ENCODE measurements at places on chromosomes 5 and 9. TPM values are rescaled to one million over a fixed set of nuclear protein-coding genes. Genes with fewer than 3 reads are reported as not detected.

DNA sequence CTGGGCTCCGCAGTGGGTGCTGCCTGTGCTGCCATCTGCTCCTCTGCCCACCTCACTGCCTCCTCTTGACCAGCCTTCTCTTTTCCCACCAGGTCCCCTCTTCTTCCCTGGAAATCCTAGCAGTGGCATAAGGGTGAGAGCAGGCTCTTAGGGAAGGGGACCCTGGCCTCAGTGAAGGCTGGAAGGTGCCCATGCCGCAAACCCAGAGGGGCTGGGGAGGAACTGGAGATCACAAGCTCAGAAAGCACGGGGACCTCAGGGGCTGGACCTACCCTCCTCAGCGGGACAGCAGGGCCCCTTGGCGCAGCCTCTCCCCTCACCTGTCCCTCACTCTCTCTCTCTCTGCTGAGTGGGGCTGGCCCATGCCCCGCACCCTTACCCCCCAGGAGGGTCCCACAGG lies 144.4 kb upstream of the IRX2 start:
- DNase-seq, result no peak

The PCDHA1 gene
- total RNA-seq, result 0.45 TPM

- DNase-seq, result no peak
These were observed 255.9 kb upstream of the ST8SIA4 start for GRCh38 chr5:101159006-101159405.

The GNA14 gene
- 0.06 TPM for total RNA-seq

DNA sequence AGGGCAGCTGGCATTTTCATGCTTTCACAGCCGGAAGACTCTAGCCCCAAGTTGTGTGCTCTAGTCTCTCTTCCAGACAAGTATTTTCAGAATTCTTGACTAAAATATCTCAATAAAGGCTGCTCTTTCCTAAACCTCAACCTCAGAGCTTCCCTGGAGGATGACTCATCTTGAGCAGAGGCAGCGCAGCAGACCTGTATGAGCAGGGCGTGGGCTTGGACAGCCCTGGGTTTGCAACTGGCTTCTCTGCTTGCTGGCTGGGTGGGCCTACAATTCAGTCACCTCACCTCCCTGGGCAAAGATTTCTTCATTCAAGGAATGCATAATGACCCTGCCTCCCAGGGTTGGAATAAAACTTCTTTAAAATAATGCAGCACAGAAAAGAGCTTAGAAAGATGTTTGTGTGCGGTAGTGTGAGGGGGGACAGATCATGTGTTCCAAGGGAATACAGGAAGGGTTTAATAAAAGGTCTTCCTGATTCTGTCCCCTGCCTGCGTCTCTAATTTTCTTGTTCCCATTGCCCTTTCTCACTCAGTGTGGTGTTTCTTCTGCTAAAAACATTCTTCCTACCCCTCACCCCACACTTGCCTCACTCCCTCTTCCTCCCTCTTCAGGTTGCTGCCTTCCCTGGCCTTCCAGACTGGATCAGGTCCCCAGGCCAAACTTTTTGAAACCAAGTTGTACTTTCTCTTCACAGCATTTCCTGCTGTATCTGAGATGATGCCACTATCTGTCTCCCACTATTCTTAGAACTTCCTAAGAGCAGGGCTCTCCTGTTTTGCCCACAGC lies 39.4 kb upstream of the MAP1B start:
- peak; percentile 80 for DNase-seq

The SOX30 gene
- total RNA-seq, result not detected

The TMEM174 gene
- total RNA-seq, result not detected

- no peak for DNase-seq
These were observed 41.8 kb downstream of the COL27A1 start for GRCh38 chr9:114196979-114197622.

DNA sequence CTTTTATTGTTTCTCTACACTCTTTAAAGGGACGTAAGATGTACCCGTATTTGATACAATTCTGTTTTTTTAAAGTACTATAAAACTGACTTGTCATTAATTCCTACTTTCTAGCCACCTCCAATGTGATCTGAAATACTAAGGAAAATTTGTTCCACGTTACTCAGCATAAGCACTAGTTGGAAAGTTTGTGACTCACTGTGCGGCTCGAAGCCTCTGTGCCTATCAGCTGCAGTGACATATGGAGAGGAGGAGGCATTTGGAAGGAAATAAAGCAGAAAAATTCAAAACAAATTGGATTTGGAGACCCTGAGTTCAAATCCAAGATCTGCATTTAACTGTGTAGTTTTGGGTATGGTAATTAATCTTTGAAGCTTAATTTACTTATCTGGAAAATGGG lies 339.3 kb downstream of the BRINP1 start:
- no peak for DNase-seq

- DNase-seq, result no peak
These were observed 19.3 kb downstream of the CORO2A start for GRCh38 chr9:98173181-98173580.

The ENTPD8 gene
- 0.08 TPM for total RNA-seq

- no peak for DNase-seq
These were observed 841.2 kb upstream of the DMAC1 start for GRCh38 chr9:8640761-8641160.

DNA sequence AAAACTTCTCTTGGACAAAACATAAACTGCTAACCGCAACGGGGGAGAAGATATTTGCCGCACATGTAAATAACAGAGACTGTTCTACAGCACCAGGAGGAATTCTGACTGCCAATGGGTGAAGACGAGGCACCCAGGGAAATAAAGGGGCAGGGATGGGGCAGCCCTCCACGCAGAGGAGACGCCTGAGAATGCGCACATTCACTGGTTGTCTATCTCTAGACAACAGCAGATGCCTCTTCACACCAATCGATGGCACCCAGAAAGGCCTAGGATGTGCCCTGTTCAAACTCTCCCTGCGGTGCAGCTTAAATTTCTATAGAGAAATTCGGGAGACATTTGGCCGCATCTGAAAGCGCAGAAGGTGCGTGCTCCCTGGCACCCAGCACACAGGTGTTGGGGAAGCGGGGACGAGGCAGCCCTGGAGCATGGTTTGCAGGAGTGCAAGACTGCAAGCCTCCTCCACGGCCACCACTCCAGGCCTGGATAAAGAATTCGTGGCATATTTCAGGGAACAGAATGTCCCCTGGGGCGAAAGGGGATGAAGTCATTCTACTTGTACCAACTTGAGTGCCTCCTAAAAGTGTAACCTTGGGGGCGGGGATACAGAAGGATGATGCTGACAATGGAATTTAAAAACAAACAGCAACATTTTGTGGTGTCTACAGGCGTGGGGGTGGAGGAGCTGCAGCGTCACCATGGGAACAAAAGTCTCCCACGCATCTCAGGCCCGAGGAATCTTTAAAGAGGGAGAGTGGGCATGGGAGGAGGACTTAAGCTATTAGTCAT lies 6.3 kb upstream of the IRX2 start:
- peak; percentile 83 for DNase-seq

GRCh38 chr5:150945486-150945885 lies 40.7 kb upstream of the ZNF300 start:
- DNase-seq, result no peak

GRCh38 chr9:84709056-84709455 lies 39.5 kb downstream of the NTRK2 start:
- peak; percentile 21 for DNase-seq

DNA sequence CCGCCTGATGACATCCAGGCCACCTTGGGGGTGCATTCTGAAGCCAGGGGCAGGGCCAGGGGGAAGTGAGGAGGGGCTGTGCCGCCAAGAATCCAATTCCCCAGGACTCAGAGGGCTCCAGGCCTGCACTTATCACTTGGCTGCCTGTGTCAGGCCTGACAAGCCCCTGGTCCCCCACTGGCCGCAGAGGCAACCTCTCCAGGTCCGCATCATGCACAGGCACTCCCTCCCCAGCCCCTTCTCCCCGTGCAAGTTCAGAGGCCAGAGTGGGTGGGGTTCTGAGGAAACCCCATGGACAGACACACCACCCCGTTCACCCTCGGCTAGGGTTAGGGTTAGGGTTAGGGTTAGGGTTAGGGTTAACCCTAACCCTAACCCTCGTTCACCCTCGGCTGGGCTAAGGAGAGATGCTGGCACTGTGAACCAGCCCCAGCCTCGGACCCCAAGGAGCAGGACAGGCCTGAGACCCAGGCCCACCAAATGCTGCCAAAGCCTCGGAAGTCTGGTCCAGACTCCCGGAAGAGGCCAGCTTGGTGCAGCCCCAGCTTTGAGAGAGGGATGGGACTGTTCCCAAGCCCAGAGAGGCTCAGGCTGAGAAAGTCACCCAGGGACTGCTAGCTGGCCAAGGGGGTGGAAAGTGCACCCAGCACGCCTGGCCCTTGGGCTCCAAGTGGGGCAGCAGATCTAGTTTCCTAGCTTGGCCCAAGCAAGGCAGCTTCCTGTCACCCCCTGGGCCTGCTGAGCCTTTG lies 4.9 kb downstream of the LCN2 start:
- no peak for DNase-seq

The PCDHB3 gene
- total RNA-seq, result 0.21 TPM

DNA sequence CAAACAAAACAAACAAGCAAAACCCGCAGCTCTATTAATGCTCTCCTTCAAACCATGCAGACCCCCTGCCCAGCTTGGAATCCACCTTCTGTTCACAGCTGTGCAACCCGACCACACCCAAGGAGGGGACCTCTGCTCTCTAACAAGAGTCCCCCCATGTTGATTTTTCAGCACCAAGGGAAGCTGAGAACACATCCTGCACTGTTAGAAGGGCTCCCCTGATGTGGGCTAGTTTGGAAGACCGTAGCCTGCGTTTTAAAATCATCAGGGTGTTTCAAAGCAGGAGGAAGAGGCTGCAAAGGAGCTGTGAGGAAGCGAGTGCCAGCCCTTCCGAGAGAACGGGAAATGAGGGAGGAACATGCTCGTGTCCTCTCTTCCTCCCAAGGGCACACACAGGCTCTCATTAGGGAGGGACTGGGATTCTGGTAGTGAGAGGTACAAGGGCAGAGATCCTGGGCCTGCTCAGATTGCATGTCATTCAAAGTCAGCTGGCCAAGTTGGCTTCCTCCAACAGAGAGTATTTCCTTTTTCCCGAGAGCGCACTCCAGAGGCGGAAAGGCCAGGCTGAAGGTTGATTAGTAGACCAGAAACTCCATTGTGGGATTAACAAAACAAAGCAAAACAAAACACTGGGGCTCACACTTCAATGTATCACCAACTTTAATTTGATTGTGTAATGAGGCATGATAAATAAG lies 185.9 kb downstream of the SEMA6A start:
- no peak for DNase-seq

GRCh38 chr5:73631500-73631899 lies 5.5 kb downstream of the ARHGEF28 start:
- DNase-seq, result no peak

- DNase-seq, result no peak
These were observed 641.5 kb upstream of the CDH10 start for GRCh38 chr5:25286319-25286718.

- DNase-seq, result no peak
These were observed 20.6 kb upstream of the PRDM6 start for GRCh38 chr5:123068368-123068938.

GRCh38 chr5:61177716-61178115 lies 15.4 kb upstream of the SMIM15 start:
- no peak for DNase-seq

The SPATA31D4 gene
- not detected for total RNA-seq

- DNase-seq, result peak; percentile 47
These were observed 46.8 kb upstream of the ANKRD55 start for GRCh38 chr5:56279979-56280378.

The ARHGEF39 gene
- total RNA-seq, result 16.9 TPM

DNA sequence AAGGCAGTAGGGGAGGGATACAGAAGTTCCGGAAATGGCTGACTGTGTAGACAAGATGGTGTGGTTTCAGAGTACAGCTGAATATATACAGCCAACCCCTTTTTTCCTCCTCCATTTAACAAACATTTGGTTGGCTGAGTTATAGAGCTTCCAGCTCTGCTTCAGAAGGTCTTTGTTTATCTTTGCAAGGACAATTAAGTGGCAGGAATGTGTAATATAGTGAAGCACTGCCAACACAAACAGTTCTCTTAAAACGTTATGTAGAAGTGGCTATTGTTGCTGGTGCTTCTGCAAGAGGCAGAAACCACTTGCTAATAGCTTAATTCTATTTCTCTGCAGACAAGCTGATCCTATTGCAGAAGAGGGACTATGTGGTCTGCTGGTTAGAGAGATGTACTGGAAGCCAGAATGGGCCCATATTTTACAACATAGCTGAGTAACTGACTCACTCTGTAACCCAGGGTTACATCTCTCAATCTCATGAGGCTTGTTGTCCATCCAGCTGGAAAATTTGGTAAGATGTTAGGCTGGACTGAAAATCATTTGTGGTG lies 62.7 kb upstream of the OSMR start:
- peak; percentile 100 for DNase-seq

DNA sequence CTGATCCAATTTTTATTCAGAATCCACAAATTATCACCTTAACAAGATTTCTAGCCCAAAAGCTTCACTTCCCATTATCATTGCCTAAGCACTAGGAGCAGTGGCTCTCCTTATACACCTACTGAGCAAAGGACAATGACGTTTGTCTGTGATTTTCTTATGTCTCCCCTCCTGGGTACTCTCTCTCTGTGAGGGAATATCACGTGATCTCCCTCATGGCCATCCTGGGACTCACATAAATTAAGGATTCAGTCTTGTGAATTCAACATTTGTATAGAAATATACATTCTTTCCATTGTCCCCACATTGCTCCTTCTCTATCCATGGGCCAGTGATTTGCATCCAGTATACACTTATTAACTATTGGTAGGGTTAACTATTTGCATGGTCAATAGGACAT lies 476.5 kb downstream of the PLK2 start:
- no peak for DNase-seq

DNA sequence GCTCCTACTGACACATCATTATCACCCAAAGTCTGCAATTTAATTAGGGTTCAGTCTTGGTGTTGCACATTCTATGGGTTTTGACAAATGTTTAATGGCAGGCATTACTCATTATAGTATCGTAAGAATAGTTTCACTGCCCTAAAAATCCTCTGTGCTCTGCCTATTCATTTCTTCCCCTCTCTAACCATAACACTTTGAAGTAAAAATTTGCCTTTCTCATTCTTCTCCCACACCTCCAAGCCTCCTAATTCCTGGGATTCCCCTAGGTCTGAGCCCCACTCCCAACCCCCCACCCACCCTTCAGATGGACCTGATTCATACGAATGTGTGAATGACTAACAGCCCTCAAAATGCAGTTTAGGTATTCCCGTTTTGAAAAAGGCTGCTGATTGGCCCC lies 18.4 kb downstream of the ENC1 start:
- no peak for DNase-seq

GRCh38 chr9:91603932-91604331 lies 180.3 kb upstream of the NFIL3 start:
- no peak for DNase-seq

The DOCK8 gene
- total RNA-seq, result 0.15 TPM

Data from H4 (cell line).